Occipital lobe (tissue), 3 donors: ENCODE measurements at places on chromosomes 12 and 14.

DNA sequence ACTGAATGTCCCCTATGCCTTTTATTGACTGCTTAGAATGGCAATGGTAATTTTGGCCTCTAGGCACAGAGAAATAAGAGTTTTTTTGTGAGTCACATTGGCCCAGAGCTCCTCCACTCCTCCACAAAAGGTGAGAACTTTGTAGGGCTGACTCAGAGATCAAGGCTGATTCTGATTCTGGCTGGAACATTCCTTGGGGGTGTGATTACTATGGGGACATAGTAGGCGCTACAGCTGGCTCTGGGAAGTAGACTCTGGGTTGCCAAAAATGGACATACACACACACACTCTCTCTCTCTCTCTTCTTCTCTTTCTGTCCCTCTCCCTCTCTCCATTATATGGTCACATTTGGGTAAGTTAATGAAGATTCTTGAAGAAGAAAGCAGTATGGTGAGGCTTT is 174.6 kb upstream of the DDHD1 start:
- peak; percentile 37 for DNase-seq

DNA sequence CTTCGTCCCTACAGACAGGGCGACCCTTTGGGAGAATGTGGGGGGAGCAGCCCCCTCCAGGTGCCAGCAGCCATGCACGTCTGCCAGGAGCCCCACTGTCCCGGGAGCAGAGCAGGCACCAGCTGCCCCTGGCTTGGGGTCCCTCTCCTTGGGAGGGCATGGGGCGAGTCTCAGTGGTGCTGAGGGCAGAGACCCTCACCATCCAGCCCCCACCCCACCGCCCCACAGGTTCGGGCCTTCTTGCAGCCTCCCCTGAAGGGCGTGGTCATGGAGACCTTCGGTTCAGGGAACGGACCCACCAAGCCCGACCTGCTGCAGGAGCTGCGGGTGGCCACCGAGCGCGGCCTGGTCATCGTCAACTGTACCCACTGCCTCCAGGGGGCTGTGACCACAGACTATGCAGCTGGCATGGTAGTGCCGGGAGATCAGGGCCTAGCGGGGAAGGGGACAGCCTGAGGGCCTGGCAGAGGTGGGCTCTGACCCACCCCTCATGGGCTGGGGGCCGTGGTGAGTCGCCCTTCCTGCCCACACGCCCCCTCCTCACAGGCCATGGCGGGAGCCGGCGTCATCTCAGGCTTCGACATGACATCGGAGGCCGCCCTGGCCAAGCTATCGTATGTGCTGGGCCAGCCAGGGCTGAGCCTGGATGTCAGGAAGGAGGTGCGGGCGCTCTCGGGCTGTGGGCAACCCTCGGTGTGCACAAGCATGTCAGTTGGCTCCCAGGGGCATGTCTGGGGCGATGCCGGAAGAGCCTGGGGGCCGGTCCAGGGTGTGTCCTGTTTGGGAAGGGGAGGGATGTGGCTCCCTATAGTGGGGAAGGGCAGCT is 18.8 kb downstream of the ASPG start:
- DNase-seq = no peak

DNA sequence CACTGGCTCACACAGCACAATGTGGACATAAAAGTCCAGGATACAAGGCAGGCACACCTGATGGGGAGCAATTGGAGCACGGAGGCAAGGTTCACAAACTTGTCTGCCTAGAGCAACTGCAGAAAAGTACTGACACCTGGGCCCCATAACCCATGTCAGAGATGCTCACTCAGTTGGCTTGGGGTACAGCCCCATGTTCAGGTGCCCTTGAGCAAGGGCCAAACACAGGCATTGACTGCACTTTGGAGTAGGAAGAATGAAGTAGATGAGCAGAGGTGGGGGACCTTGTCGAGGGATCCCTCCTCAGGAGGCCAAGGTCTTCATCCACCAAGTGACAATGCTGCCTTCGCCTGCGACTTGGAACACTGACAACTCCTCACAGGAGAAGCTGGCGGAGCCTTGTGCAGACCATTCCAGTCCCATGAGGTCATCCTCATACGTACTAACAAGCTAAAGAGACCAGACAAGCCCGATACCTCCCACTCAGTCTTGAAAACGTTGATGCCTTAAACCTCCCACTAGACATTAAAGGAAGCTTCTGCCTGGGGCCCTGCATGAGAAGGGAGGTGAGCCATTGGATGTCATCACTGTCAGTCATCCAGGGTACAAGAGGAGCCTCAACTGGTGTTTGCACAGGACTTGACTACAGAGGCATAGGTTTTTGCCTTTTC is 42.5 kb upstream of the C14orf180 start:
- DNase-seq = no peak

- no peak for DNase-seq
Observed at GRCh38 chr12:45580356-45580969, 149.0 kb upstream of the ARID2 start.

DNA sequence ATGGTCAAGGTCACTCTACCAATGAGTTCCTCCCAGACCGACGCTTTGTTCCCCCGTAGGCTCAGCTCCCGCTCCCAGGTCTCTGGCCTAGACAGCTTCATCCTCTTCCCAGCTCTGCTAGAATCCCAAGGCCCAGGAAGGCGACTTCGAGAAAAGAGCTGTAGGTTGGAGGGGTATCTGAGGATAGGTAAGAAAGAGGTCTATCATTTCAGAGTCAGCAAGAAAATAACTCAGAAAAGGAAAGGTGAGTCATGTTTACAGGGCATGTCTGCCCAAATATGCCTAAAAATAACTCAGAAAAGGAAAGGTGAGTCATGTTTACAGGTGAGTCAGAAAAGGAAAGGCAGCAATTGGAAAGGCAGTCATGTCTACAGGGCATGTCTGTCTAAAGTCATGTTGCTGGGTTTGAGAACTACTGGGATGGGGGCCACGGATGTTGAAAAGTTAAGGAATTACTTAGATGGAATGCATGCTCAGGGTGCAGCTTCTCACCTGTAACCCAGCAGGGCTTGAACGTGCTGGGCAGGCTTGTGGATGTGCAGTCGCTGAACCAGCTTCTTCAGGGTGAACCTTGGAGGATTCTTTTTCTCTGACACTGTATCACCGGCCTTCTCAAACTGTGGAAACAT is 12.2 kb downstream of the TEP1 start:
- no peak for DNase-seq

GRCh38 chr14:50501642-50502041 is 30.7 kb downstream of the MAP4K5 start:
- DNase-seq = no peak

DNA sequence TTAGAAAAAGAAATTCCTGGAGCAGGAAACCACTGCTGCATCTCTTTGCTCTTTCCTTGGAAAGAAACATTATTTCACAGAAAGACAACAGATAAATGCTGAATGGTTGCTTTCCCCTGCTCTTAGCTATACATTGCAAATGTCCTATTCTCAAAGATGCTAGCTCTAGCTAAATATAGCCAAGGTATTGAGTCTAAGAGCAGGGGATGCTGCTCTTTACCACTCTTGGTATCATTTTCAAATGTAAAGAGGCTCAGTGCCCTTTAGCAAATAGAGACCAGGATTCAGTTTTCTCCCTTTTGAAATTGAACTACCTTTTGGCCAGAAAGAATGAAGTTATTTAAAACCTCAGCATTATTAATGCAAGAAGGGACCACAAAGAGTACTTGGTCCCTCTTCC is 104.0 kb upstream of the FUT8 start:
- no peak for DNase-seq

DNA sequence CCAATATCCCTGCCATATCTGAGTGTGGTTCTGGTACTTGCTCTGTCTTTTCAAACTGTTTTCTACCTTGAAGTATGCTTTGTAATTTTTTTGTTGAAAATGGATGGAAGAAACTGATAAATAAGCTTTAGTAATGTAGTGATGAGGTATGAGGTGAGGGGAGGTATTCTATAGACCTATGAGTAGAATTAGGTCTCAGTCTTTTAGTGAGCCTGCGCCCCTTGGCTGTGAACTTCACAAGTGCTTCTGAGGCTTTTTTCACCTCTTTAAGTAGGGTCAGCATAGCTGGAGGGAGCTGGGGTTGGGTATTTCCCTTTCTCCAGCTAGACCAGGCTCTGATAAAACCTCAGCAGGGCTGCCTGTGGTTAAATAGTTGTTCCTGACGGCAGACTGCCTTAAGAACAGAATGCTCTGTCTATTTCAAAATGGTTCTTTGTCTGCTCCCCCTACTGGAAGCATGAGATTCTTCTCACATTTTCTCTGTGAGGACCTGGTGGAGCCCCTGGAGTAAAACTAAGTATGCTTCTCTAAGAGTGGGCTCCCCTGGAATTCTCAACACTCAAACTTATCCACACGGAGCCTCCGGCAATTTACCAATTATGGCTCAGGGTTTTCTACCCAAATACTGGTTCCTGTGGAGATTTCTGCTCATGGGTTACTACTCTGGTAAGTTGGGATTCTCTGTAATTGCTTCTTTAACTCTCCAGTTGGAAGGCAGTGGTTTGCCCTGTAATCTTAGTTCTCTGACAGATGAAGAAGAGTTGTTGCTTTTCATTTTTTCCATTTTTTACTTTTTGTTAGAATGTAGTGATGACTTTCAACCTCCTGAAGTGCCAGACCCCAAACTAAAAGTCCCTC is 13.1 kb downstream of the KRT5 start:
- DNase-seq = no peak

DNA sequence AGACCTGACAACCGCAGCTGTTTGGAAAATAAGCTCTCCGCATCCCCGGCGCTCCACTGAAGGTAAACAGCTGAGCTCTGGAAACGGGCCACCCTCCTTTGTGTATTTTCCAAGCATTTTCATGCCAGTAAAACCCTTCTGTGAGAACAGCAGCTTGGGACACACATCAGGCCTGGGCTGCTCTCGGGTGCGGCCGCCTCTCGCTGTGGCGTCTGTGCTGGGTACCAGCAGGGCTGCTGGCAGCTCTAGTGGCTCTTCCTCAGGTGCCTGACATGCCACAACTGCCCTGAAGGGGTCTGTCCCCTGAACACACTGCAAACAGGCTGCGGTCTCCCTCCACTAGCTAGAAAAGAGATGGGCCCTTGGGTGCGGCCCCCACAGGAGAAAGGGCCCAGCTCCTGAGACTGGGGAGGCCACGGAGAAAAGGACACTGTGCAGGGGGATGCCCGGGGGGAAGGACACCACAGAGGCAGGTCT is 96.3 kb downstream of the ITPK1 start:
- DNase-seq = peak; percentile 34

- no peak for DNase-seq
Observed at GRCh38 chr14:102565331-102565887, 27.0 kb upstream of the RCOR1 start.

- DNase-seq = no peak
Observed at GRCh38 chr12:132397934-132398385, 68.6 kb upstream of the GALNT9 start.

GRCh38 chr12:131980263-131980662 is 30.5 kb downstream of the EP400 start:
- DNase-seq = no peak

DNA sequence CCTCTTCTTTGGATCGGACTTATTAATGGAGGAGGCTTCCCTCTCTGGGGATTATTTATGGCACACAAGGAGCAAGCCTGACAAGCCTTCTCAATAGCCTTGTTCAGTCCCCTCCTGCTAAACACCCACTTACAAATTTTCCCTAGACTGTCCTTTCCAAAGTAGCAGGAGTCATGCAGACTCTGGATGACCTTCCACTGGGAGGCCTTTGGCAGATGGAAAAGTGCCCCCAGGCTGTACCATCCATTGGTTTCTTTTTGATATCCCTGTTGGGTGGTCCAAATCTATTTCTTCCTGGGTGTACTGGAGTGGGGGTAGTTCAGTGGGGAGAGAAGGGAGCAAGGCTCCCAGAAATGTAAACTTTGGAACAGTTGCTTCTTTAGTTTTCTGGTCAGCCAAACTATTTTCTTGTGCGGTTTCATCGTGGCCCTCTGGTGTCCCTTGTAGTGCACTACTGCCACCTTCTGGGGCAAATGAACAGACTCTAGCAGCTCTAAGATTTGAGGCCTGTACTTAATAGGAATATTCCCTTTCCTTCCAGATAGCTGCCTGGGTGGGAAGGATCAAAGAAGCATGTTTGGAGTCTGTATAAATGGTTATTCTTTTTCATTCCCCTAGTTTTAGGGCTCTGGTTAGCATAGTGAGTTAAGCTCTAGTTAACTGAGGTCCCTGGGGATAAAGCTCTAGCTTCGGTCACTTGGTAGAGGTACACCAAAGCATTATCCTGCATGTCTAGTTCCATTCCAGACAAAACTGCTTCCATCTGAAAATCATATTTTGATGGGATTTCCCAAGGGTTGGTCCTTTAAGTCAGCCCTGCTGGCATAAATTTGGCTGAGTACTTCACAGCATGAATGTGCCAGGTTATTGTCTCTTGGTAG is 409.5 kb downstream of the SLC6A15 start:
- no peak for DNase-seq

DNA sequence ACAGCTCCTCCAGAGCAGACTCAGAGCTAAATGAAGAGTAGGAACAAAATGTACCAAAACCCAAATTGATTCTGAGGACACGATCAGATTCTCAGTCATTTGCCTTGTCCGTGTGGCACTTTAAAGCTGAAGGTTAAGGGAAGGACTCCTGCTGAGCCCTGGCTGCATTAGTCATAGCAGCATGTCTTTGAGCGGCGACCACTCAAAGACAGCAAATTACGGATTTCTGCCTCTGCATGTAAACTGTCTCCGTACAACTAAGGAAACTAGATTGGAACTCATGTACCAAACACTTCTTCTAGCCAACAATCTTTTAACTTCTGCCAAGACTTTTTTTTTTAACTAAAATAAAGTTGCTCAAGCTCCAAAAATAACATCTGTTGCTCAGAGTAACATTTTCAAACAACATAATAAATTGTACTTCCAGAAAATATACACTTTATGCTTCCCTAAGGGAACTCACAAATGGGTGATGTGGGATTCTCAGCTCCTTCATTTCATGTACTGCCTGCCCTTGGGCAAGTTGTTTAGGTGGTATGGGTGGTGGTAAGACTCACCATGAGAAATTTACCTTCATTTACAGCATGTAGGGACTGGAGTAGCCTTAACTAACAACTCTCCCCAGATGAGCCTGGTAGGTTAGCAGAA is 56.1 kb downstream of the RERG start:
- peak; percentile 16 for DNase-seq

DNA sequence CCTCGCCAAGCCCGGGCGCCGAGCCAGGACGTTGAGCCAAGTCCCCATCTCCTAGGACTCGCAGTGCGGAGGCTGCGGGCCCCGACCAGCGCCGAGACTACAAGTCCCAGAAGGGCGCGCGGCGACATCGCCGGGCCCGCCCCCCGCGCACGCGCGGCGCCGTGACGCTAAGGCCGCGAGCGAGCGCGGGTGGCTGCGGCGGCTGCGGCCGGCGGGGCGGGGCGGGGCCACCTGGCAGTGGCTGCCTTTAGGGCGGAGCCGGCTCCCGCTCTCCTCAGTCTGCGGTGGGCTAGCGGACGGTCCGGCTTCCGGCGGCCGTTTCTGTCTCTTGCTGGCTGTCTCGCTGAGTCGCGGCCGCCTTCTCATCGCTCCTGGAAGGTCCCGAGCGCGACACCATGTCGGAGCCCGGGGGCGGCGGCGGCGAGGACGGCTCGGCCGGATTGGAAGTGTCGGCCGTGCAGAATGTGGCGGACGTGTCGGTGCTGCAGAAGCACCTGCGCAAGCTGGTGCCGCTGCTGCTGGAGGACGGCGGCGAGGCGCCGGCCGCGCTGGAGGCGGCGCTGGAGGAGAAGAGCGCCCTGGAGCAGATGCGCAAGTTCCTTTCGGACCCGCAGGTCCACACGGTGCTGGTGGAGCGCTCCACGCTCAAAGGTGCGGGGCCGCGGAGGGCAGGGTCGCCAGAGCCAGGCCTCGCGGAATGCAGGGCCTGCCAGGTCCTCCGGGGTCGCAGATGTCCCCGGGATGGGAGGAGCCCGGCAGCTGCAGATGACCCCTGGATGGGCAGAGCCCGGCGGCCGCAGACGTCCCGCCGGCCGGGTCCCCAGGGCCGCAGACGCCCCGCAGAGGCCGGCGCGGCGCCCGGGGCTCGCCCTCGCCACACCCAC is at the start of gene DYNC1H1:
Gene DYNC1H1 (plus strand): TSS at position 277 of the 884 bp plus-strand sequence. CDS start 119 bp downstream, at position 396.
- peak; percentile 92 for DNase-seq
